ENCODE measurements at places on chromosomes 2 and 18. TPM values are rescaled to one million over a fixed set of nuclear protein-coding genes. Genes with fewer than 3 reads are reported as not detected.

Gene PTPRM
- 76.4 TPM for total RNA-seq

GRCh38 chr2:79920512-79921076 is 384.0 kb downstream of the LRRTM1 start:
- no peaks in the 10 kb centered on the region for H3K4me1 ChIP-seq
- H3K27ac ChIP-seq = no peak overlapping the region
- no peaks in the 10 kb centered on the region for H3K27me3 ChIP-seq
- no peaks in the 10 kb centered on the region for H3K36me3 ChIP-seq
- H3K4me3 ChIP-seq = no peak overlapping the region

Gene GALNT14
- total RNA-seq = 2.1 TPM

GRCh38 chr2:240960309-240960970 is 38.0 kb upstream of the SNED1 start:
- H3K4me1 ChIP-seq = peaks cover 25% of the 10 kb centered on the region
- H3K27ac ChIP-seq = no peak overlapping the region
- H3K36me3 ChIP-seq = no peaks in the 10 kb centered on the region
- no peak overlapping the region for H3K4me3 ChIP-seq
- H3K27me3 ChIP-seq = peaks cover 7% of the 10 kb centered on the region

Gene SPATA3
- total RNA-seq = not detected

GRCh38 chr2:120729406-120730399 is 6.0 kb upstream of the GLI2 start:
- DNase-seq = no peak
- H3K27ac ChIP-seq = no peak overlapping the region
- H3K36me3 ChIP-seq = no peaks in the 10 kb centered on the region
- no peaks in the 10 kb centered on the region for H3K4me1 ChIP-seq
- no peak overlapping the region for H3K4me3 ChIP-seq
- peaks cover 48% of the 10 kb centered on the region for H3K27me3 ChIP-seq

GRCh38 chr18:25141399-25141798 is 210.6 kb downstream of the ZNF521 start:
- H3K36me3 ChIP-seq = no peaks in the 10 kb centered on the region
- no peak for DNase-seq
- no peak overlapping the region for H3K4me3 ChIP-seq
- H3K4me1 ChIP-seq = no peaks in the 10 kb centered on the region

- no peaks in the 10 kb centered on the region for H3K27me3 ChIP-seq
- no peaks in the 10 kb centered on the region for H3K36me3 ChIP-seq
- no peak for DNase-seq
- no peak overlapping the region for H3K4me3 ChIP-seq
- peaks cover 12% of the 10 kb centered on the region for H3K4me1 ChIP-seq
These were observed 225.7 kb upstream of the FOSL2 start for GRCh38 chr2:28166956-28167355.

- DNase-seq = no peak
- no peak overlapping the region for H3K27ac ChIP-seq
- H3K27me3 ChIP-seq = no peaks in the 10 kb centered on the region
- H3K4me3 ChIP-seq = no peak overlapping the region
- peaks cover 13% of the 10 kb centered on the region for H3K4me1 ChIP-seq
- H3K36me3 ChIP-seq = peaks cover 2% of the 10 kb centered on the region
These were observed 27.0 kb downstream of the ROCK1 start for GRCh38 chr18:21084511-21085078.

- H3K27me3 ChIP-seq = no peaks in the 10 kb centered on the region
- H3K27ac ChIP-seq = no peak overlapping the region
- H3K36me3 ChIP-seq = no peaks in the 10 kb centered on the region
- H3K4me3 ChIP-seq = no peak overlapping the region
- peaks cover 20% of the 10 kb centered on the region for H3K4me1 ChIP-seq
These were observed 31.9 kb downstream of the PRKRA start for GRCh38 chr2:178419123-178419522.

Gene LRRC30
- total RNA-seq = not detected

Gene OXER1
- total RNA-seq = 2.7 TPM

GRCh38 chr18:54215069-54215468 is 9.4 kb downstream of the MBD2 start:
- H3K4me3 ChIP-seq = no peak overlapping the region
- DNase-seq = no peak
- H3K27me3 ChIP-seq = no peaks in the 10 kb centered on the region
- H3K36me3 ChIP-seq = no peaks in the 10 kb centered on the region

Gene DNAJC5G
- not detected for total RNA-seq

Gene RAB11FIP5
- 21.1 TPM for total RNA-seq

Gene TNFRSF11A
- total RNA-seq = 8.9 TPM

DNA sequence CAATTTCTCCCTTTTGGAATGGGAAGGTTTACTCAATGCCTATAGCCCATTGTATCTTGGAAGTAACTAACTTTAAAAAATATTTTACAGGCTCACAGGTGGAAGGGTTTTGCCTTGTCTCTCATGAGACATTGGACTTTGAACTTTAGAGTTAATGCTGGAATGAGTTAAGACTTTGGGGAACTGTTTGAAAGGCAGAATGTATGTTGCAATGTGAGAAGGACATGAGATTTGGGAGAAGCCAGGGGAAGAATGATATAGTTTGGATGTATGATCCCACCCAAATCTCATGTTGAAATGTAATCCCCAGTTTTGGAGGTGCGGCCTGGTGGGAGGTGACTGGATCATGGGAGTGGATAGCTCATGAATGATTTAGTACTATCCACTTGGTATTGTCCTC is 17.5 kb upstream of the TBC1D8 start:
- H3K4me1 ChIP-seq = no peaks in the 10 kb centered on the region
- H3K27me3 ChIP-seq = no peaks in the 10 kb centered on the region
- no peak overlapping the region for H3K4me3 ChIP-seq
- H3K27ac ChIP-seq = no peak overlapping the region
- H3K36me3 ChIP-seq = no peaks in the 10 kb centered on the region
- DNase-seq = no peak

- no peak overlapping the region for H3K27ac ChIP-seq
- peak overlapping the region; percentile 17 for H3K4me3 ChIP-seq
- H3K4me1 ChIP-seq = no peaks in the 10 kb centered on the region
- peak; percentile 80 for DNase-seq
- no peaks in the 10 kb centered on the region for H3K36me3 ChIP-seq
These were observed 62.1 kb upstream of the ACKR3 start for GRCh38 chr2:236507393-236508085.

Gene CDK15
- total RNA-seq = 0.84 TPM

Gene L3MBTL4
- total RNA-seq = 10.1 TPM

Gene LRRTM4
- 0.38 TPM for total RNA-seq

GRCh38 chr2:60350791-60351190 is 202.7 kb downstream of the BCL11A start:
- H3K36me3 ChIP-seq = no peaks in the 10 kb centered on the region
- DNase-seq = no peak
- no peaks in the 10 kb centered on the region for H3K27me3 ChIP-seq
- H3K27ac ChIP-seq = no peak overlapping the region
- no peaks in the 10 kb centered on the region for H3K4me1 ChIP-seq

DNA sequence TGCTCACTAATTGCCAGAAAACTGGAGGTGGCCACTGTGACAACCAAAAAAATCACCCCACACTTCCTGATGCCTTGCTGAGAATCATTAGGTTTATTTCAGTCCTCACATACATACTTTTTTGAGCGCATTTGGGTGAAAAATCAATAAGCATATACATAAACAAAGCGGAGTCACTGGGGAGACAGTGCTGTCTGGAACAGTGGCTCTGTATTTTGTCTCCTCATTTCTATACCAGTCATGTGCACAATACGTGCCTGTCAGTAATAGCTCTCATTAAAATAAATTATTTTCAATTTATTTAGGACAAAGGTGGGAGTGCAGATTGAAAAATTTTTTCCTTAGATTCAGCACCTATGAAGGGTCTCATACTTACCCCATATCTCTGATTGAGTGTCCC is 48.2 kb downstream of the CXCR4 start:
- peaks cover 6% of the 10 kb centered on the region for H3K4me1 ChIP-seq
- H3K36me3 ChIP-seq = no peaks in the 10 kb centered on the region
- no peak overlapping the region for H3K27ac ChIP-seq
- no peak for DNase-seq

Gene CDH7
- total RNA-seq = not detected

Gene NEUROD1
- not detected for total RNA-seq

DNA sequence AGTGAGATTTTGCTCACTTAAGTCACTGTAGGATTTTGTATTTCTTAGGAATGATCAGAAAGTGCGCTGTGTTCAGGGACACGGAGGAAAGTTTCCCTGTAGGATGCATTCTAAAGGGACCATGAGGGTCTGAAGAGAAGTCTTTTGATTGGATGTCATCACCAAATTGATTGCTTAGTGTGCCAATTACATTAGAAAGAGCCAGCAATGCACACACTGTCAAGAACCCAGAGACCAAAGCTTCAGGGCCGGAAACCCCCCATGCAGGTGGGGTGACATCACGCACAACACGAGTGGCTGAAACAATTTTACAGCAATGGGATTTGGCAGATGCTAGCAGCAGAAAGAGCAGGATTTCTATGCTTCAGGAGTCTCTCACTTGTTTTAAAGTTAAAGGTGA is 242.4 kb downstream of the NAPG start:
- H3K4me3 ChIP-seq = no peak overlapping the region
- H3K36me3 ChIP-seq = no peaks in the 10 kb centered on the region
- no peak overlapping the region for H3K27ac ChIP-seq
- DNase-seq = no peak

GRCh38 chr18:58758606-58759005 is 87.3 kb downstream of the MALT1 start:
- no peak overlapping the region for H3K27ac ChIP-seq
- H3K27me3 ChIP-seq = peaks cover 16% of the 10 kb centered on the region
- no peaks in the 10 kb centered on the region for H3K36me3 ChIP-seq
- H3K4me1 ChIP-seq = no peaks in the 10 kb centered on the region
- no peak for DNase-seq

Gene CYS1
- total RNA-seq = 0.93 TPM

Gene CNDP1
- total RNA-seq = not detected

DNA sequence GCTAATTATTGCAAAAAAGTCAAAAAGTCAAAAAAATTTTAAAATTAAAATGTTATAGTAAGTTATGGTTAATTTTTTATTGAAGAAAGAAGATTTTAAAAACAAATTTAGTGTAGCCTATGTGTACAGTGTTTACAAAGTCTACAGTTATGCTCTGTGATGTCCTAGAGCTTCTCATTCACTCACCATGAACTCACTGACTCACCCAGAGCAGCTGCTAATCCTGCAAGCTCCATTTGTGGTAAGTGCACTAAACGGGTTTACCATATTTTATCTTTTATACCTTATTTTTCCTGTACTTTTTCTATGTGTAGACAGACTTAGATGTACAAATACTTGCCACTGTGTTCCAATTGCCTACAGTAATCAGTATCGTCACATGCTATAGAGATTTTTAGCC is 788.2 kb downstream of the DSC3 start:
- no peak for DNase-seq
- H3K27me3 ChIP-seq = no peaks in the 10 kb centered on the region
- H3K4me3 ChIP-seq = no peak overlapping the region
- no peak overlapping the region for H3K27ac ChIP-seq

Gene TMEM127
- total RNA-seq = 79.9 TPM

GRCh38 chr2:160387558-160388262 is 105.9 kb downstream of the RBMS1 start:
- no peak overlapping the region for H3K4me3 ChIP-seq
- DNase-seq = no peak
- peaks cover 98% of the 10 kb centered on the region for H3K4me1 ChIP-seq
- H3K27me3 ChIP-seq = no peaks in the 10 kb centered on the region
- H3K36me3 ChIP-seq = no peaks in the 10 kb centered on the region

GRCh38 chr18:67282796-67283195 is 233.7 kb downstream of the DSEL start:
- H3K27ac ChIP-seq = no peak overlapping the region
- H3K27me3 ChIP-seq = no peaks in the 10 kb centered on the region
- H3K36me3 ChIP-seq = no peaks in the 10 kb centered on the region
- H3K4me3 ChIP-seq = no peak overlapping the region
- DNase-seq = no peak

DNA sequence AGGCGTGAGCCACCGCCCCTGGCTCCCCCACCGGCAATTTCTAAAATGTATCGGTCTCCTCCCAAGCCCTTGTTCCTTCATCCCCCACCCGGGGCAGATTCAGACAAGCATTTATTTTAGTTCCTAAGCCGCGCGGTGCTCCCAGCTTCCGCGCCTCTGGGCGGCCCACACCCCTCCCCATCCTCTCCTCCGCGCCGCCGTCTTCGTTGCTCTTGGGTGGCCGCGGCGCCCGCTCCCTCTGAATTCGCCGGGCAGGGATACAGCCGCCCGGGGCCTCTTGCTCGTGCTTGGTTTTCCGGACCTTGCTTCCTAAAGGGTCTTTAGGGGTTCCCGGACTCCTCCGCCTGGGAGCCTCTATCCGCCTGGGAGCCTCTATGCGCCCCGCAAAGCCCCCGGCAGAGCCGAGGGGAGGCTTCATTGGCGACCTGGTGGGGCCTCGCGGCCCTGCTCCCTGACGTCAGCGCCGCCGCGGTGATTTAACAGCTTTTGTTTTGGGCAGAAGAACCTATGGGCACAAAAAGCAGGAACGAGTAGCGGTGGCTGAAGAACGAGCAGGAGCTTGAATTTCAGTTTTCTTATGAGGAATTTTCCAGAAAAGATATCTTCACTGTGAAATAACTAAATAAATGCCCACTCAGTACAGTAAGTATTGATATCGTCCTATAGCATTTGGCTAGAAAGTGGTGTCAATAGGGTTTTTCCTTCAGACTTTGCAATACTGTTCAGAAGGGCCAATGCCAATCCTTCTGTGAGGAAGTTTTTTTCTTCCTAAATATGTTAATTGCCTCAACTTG is 37.3 kb downstream of the PRKRA start:
- H3K27me3 ChIP-seq = no peaks in the 10 kb centered on the region
- H3K36me3 ChIP-seq = no peaks in the 10 kb centered on the region
- peak; percentile 82 for DNase-seq
- H3K27ac ChIP-seq = peak overlapping the region; percentile 98
- H3K4me1 ChIP-seq = peaks cover 27% of the 10 kb centered on the region
- peak overlapping the region; percentile 61 for H3K4me3 ChIP-seq

Gene VIL1
- not detected for total RNA-seq

DNA sequence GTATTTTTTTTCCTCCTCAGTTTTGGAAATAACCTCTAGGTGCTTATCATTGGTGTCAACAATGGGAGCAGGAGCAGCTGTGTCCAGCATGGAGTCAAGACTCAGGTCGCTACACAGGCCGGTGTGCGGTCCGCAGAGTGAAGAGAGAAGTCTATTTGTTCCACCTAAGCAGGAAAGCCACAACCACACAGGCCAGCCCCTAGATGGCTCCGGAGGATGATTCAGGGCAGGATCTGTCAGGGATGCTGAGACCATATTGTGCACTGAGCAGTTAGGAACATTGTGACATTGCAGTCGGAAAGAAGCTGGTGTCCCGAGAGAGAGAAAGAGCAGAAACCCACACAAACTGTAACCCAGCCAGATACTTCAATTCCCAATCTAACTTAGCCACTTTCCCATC is 136.9 kb downstream of the GAREM1 start:
- H3K4me1 ChIP-seq = no peaks in the 10 kb centered on the region
- H3K27ac ChIP-seq = no peak overlapping the region
- DNase-seq = no peak
- H3K36me3 ChIP-seq = no peaks in the 10 kb centered on the region
- no peaks in the 10 kb centered on the region for H3K27me3 ChIP-seq

- H3K27me3 ChIP-seq = no peaks in the 10 kb centered on the region
- no peak for DNase-seq
- H3K4me1 ChIP-seq = no peaks in the 10 kb centered on the region
- H3K27ac ChIP-seq = no peak overlapping the region
- peaks cover 4% of the 10 kb centered on the region for H3K36me3 ChIP-seq
These were observed 103.1 kb downstream of the CERS6 start for GRCh38 chr2:168559187-168559586.

GRCh38 chr18:66560094-66560493 is 43.8 kb downstream of the CDH19 start:
- H3K27ac ChIP-seq = no peak overlapping the region
- no peaks in the 10 kb centered on the region for H3K27me3 ChIP-seq
- no peaks in the 10 kb centered on the region for H3K4me1 ChIP-seq
- H3K4me3 ChIP-seq = no peak overlapping the region
- no peaks in the 10 kb centered on the region for H3K36me3 ChIP-seq
